ENCODE measurements at places on chromosomes 4 and X.
A peak's percentile ranks its signal among the peaks of the same experiment; 100 is the strongest.

DNA sequence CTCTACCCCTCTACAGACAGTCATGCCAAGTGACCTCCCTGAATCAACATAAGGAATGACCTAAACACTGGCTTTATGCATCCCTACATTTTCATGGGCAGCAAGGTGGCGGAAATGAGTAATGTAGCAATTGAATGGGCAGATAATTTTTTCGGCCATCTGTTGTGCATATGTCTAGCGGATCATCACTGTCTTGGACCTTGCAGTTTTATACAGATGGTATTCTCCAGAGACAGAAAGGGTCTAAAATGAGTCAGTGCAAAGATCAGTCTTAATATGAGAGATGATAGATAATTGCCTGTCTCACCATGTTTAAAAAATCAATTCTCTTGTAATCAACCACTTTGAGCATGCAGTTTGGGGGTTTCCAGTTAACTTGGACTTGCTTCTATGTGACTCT lies 177.3 kb upstream of the DKK2 start:
- no peak for DNase-seq

GRCh38 chr4:151983854-151984253 lies 223.0 kb upstream of the GATB start:
- no peak for DNase-seq

- no peak for DNase-seq
These were observed 206.1 kb downstream of the LHFPL1 start for GRCh38 chrX:112473654-112474053.

- no peak for DNase-seq
These were observed 43.0 kb downstream of the DIPK2B start for GRCh38 chrX:45157647-45158046.

DNA sequence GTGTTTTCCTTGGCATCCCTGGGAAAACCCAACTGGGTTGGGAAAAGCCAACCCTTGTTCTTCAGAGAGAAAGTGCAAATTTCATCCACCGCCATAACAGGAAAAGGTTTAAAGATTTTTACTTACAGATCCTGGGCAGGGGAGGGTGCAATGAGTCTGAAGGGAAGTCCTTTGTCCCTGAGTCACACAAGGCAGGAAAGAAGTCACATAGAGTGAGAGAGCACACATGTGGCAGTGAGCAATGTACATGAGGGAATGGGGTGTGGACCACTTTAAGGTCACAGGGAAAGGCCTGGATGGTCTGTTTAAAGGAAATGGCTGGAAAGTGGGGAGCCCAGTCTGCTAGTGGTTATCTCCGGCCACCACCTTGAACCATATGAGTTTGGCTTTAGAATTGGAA lies 248.9 kb downstream of the HS3ST1 start:
- no peak for DNase-seq

DNA sequence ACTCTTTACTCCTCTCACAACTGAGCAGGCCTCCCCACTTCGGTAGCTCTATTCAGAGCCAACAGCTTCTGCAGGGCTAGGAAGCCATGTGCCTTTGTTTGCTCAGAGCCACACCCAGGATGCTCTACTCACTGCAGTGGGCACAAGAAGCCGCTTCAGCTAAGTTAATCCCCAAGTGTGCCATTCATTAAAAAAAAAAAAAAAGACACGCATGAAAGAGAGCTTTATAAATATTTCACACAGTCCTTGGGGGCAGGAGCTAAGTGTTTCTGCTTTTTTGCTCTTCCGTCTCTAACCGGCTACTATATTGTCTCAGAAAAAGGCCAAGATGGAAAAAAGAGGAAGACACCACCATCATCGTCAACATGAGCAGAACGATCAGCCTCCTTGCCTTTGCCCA lies 8.1 kb downstream of the CRMP1 start:
- no peak for DNase-seq

DNA sequence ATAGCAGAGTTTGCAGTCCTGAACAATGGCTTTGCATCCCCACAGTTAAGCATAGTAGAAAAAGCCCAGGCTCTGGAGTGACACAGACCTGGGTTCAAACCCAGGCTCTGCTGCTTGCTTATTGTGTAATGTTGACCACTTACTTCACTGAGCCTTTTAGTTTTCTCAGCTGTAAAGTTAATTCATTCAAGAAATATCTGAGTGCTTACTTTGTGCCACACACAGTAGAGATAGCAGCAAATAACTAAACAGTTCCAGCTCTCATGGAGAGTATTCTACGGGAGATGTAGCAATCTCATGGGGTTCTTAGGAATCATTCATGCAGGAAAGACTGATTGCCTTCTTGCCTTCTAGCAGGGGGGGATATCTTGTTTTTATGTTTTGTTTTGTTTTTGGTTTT lies 63.2 kb downstream of the SLC9A6 start:
- DNase-seq = no peak

- no peak for DNase-seq
These were observed 267.3 kb downstream of the DCTD start for GRCh38 chr4:182649698-182650477.

DNA sequence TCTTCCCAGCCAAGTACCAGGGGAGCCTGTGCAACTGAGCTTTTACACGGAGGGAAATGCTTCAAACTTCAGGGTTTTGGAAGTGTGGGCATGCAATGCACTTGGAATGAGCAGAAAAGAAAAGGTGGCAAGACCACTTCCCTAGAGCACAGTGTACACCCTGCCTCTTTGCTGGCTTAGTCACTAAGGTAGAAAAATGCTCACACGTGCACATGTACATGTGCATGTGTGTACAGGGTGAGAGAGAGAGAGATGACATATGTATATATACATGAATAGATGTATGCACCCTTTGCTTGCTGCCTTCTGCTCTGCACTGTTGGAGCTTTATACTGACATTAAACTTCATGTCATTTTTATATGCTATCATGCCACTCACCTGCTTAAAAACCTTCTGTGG lies 7.9 kb upstream of the KLF3 start:
- DNase-seq = no peak

- DNase-seq = no peak
These were observed 991.4 kb downstream of the CCSER1 start for GRCh38 chr4:91118597-91118996.

DNA sequence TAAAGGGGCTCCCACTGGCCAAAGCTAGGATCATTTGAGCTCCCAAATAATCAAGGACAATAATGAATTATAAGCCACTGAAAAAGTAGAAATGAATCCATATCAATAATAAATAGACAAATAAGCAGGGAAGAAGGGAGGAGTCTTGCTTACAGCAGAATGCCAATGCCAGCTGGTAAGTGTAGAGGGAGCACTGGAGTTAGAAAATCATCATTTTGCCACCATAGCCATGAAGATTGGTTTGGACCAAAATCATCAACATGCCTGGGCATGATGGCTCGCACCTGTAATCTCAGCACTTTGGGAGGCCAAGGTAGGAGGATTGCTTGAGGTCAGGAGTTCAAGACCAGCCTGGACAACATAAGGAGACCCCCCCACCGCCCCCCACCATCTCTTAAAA lies 20.4 kb upstream of the SH3KBP1 start:
- DNase-seq = no peak

DNA sequence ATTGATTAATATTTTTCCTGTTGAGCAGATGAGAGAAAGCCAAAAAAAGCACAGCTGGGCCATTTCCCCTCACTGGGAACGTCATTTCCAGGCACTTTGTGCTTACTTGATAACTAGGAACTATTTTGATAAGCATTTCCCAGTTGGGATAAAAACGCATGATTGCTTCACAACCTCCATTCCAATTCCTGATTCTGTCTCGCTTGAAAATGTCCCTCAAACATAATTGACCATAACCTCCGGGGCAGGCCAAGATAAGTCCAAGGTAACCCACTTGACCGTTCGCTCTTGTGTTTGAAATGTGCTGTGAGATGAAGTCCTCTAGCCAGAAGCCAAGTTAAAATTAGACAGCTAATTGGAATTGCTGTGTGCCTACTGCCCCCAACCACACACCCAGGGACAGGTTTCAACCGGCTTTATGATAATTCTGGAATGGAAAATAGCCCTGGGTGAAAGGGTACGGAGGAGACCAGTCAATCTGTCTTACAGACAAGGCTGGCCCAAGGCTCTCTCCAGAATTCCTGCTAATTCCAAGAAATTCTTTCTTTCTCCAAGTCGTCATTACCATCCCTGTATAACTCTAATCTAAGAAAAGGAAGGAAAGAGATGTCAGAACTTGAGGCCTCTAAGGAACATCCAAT lies 137.1 kb downstream of the MID1 start:
- DNase-seq = no peak

GRCh38 chrX:132948648-132949260 lies 9.7 kb downstream of the HS6ST2 start:
- no peak for DNase-seq

- DNase-seq = no peak
These were observed 353.9 kb downstream of the AFF2 start for GRCh38 chrX:148854306-148854705.

DNA sequence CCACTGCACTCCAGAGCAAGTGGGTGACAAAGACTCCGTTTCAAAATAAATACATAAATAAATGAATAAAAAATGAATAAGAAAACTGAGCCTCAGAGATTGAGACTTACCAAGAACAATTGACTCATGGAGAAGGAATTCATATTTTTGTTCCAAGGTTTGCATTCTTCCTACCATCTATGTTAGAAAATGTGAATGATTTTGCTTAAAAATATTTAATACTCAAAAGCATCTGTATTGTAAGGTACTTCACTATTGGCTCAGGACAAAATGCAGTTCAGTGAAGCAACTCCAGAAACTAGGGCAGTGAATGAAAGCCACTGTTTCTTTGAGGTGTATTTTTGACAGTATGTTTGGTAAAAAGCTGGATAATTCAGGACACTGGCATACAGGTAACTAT lies 54.1 kb downstream of the XAGE2 start:
- no peak for DNase-seq

- DNase-seq = no peak
These were observed 402.1 kb downstream of the PDGFC start for GRCh38 chr4:156569535-156569934.

DNA sequence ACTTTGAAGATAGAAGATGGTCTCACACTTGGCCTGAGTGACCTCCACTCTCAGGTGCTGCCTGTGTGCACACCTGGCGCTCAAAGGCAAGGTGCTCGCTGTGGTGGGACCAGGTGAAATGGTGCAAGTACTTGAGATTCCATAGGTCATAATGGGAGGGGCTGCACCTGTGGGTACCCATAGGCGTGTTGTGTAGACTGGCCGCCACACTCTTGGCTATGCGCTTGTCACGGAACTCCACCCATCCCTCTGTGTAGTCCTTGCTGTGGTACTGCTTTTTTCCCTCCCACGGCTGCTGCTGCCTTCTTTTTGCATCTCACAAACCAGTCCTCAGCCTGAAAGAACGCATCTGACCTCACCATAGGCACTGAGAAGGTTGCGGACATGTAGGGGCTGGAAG lies 27.0 kb downstream of the METAP1 start:
- no peak for DNase-seq

- DNase-seq = no peak
These were observed 42.4 kb downstream of the JAKMIP1 start for GRCh38 chr4:6157926-6158325.

GRCh38 chr4:26737385-26737784 lies 123.3 kb upstream of the STIM2 start:
- DNase-seq = no peak

DNA sequence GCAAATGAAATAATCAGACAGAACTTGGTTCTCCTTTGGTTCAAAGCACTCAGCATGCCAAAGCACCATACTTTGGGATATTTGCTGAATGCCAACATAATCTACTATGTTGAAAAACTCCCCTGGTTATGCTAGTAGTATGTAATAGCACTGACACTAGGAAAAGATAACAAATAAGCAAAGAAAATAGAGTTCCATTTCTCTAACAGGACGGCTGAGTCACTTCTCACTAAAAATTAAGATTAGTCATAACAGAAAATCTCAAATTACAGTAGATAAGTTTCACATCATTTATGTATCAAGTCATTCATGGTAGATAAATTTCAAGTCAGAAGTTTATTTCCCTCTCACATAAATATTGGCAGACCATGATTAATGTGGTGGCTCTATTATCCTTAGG lies 17.9 kb downstream of the PDHA2 start:
- no peak for DNase-seq

DNA sequence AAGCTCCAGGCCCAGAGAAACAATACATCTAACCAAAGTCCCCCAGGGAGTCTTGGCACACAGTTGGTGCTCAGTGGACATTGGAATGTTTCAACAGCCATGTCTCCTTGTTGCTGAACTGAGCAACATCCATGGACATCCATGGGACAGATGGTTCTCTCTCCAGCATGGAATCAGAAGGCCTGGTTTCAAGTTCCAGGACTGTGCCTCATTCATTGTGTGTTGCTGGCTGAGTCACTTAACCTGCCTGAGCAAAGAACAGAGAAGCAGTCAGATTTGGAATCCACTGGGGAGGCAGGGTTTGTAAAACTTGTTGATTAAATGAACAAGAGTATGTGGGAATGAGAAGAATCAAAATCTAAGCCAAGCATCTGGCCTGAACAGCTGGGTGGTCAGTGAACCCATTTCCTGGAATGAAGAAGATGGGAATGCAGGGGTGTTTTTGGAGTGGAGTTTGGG lies 147.9 kb downstream of the CHIC2 start:
- no peak for DNase-seq

- no peak for DNase-seq
These were observed 430.9 kb downstream of the C4orf33 start for GRCh38 chr4:129526812-129527211.

DNA sequence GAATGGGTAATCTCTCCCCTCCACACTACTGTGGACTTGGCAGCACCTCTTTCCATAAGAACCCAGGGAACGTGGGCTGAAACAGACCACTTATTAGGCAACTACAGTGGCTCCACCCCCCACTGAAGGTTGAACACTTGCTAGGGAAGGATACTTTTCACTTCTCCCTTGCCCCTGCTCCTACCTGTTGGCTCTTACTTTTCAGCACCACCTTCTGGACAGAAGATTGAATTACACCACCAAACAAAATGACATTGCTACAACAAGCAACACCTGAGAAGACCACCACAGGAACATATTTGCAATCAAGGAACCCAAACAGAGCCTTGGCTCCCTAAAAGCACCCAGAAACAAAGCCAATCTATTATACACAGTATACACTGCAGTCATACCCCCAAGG lies 132.1 kb upstream of the CXCL13 start:
- DNase-seq = no peak

DNA sequence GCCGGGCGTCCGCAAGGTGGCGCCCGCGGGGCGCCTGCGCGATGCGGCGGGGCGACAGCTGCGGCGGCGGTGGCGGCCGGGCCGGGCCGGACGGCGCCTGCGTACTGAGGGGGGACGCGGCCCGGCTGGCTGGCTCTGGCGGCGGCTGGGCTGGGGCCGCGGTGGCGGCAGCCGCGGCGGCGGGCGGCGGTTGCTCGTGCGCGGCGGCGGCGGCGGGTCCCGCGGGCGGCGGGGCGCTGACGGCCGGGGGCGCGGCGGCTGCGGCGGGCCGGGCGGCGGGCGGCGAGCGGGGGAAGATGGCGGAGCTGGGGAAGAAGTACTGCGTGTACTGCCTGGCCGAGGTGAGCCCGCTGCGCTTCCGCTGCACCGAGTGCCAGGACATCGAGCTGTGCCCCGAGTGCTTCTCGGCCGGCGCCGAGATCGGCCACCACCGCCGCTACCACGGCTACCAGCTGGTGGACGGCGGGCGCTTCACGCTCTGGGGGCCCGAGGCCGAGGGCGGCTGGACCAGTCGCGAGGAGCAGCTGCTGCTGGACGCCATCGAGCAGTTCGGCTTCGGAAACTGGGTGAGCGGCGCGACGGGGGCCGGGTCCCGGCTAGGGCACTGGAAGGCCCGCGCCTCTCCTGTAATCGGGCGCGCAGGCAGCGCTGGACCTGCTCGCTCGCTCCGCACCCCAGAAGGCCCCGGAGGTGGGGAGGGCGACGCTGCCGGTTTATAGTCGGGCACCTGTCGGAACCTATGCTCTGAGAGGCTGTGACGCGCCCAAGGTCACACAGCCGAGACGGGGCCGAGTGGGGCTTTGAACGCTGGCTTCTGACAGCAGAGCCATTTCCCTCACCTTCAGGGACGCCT lies at the start of gene TADA2B:
Gene TADA2B, plus strand, starts transcription at position 89 of the 853 bp plus-strand sequence. Its CDS starts 208 bp downstream, at position 297.
- peak; percentile 51 for DNase-seq

Measured in activated effector memory CD4-positive, alpha-beta T cell treated with Interleukin-2 at 50 U/mL for 16 hours (primary cell).